Activated naive CD4-positive, alpha-beta T cell treated with anti-CD3 and anti-CD28 coated beads for 36 hours (primary cell): ENCODE measurements at places on chromosomes 6 and 20.

GRCh38 chr6:55299286-55299985 lies 27.8 kb upstream of the GFRAL start:
- H3K27me3 ChIP-seq, result no peaks in the 10 kb centered on the region
- H3K27ac ChIP-seq, result no peak overlapping the region
- H3K4me1 ChIP-seq, result no peaks in the 10 kb centered on the region
- H3K36me3 ChIP-seq, result no peaks in the 10 kb centered on the region
- no peak for DNase-seq
- H3K4me3 ChIP-seq, result no peak overlapping the region

GRCh38 chr6:106084989-106085691 lies 996 bp upstream of the PRDM1 start:
- peaks cover 48% of the 10 kb centered on the region for H3K4me1 ChIP-seq
- no peak for DNase-seq
- H3K27me3 ChIP-seq, result peaks cover 37% of the 10 kb centered on the region
- H3K36me3 ChIP-seq, result no peaks in the 10 kb centered on the region
- H3K27ac ChIP-seq, result peak overlapping the region; percentile 63

- DNase-seq, result no peak
- no peak overlapping the region for H3K27ac ChIP-seq
- no peaks in the 10 kb centered on the region for H3K27me3 ChIP-seq
- H3K4me3 ChIP-seq, result no peak overlapping the region
- H3K36me3 ChIP-seq, result no peaks in the 10 kb centered on the region
- H3K4me1 ChIP-seq, result no peaks in the 10 kb centered on the region
Measured at GRCh38 chr6:127023001-127023778, 95.3 kb upstream of the RSPO3 start.

DNA sequence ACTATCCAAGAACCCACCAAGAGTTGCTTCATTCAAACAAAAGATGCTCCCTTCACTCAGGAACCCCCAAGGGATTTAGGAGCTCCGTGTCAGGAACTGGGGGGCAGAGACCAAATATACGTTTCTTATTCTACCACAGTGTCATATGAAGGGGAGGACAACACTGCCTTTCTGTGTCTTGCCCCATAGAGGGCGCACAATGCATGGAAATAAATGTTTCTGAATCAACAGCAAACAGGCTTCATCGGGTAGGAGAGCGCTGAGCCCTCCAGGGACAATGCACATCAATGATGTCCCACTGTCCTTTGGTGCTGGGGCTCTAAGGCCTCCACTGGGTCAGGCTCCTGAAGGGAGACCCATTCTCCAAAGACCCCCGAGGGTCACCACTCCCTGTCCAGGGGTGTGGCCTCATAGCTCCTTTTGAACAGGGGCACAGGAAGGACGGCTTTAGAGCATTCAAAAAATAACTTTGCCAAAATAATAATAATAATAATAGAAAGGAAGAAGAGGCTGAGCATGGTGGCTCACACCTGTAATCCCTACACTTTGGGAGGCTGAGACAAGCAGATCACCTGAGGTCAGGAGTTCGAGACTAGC lies 31.1 kb downstream of the PLG start:
- H3K27ac ChIP-seq, result no peak overlapping the region
- no peaks in the 10 kb centered on the region for H3K4me1 ChIP-seq
- no peak overlapping the region for H3K4me3 ChIP-seq
- DNase-seq, result peak; percentile 56
- H3K36me3 ChIP-seq, result no peaks in the 10 kb centered on the region

GRCh38 chr6:156963712-156964700 lies 186.8 kb downstream of the ARID1B start:
- no peak overlapping the region for H3K27ac ChIP-seq
- no peaks in the 10 kb centered on the region for H3K27me3 ChIP-seq
- peaks cover 53% of the 10 kb centered on the region for H3K4me1 ChIP-seq
- H3K4me3 ChIP-seq, result no peak overlapping the region

DNA sequence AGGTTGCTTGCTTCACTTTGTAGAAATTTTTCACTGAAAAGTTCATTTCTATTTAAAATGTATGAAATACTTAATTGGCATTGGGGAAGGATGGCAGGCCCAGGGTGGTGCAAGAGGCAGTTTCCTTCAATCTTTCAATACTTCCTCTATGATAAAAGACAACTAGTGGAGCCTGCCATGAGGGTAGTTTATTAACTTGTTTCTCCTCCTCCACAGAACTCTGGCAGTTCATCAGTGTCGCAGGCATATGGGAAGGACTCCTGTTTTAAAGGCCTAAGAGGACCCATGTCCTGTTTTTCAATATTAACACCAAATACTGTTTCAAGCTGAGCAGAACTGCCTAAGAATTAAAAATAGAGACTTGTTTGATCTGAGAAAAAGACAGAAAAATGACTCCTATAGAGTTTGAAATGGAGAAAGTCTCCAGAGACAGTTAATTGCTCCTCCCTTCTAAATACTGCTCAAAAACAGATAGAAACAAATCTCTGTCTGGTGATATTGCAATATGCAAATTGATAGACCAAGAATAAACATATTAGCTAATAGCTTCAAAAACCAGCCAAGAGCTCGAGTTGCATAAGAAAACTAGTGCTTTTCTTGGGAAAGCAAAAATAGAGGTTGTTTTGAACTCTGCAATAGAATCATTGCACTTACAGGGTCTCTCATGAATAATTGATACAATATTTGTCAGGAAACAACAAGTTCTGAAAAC lies 665.7 kb upstream of the SLC35B3 start:
- H3K36me3 ChIP-seq, result no peaks in the 10 kb centered on the region
- H3K4me3 ChIP-seq, result no peak overlapping the region
- no peak overlapping the region for H3K27ac ChIP-seq
- no peaks in the 10 kb centered on the region for H3K27me3 ChIP-seq
- no peak for DNase-seq

DNA sequence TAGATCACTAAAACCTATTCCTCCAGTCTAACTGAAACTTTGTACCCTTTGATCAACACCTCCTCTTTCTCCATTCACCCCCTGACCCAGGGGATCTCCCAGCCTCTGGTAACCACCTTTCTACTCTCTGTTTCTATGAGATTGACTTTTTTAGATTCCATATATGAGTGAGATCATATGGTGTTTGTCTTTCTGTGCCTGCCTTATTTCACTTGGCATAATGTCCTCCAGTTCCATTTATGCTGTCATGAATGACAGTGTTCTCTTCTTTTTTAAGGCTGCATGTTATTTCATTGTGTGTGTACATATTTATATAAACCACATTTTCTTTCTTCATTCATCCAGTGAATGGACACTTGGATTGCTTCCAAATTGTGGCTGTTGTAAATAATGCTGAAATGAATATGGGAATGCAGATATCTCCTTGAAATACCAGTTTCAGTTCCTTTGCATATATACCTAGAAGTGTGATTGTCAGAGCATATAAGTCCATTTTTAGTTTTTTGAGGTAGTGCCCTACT lies 57.7 kb downstream of the DHX35 start:
- no peak overlapping the region for H3K4me3 ChIP-seq
- DNase-seq, result peak; percentile 73
- no peaks in the 10 kb centered on the region for H3K27me3 ChIP-seq
- H3K4me1 ChIP-seq, result peaks cover 40% of the 10 kb centered on the region
- peaks cover 51% of the 10 kb centered on the region for H3K36me3 ChIP-seq

DNA sequence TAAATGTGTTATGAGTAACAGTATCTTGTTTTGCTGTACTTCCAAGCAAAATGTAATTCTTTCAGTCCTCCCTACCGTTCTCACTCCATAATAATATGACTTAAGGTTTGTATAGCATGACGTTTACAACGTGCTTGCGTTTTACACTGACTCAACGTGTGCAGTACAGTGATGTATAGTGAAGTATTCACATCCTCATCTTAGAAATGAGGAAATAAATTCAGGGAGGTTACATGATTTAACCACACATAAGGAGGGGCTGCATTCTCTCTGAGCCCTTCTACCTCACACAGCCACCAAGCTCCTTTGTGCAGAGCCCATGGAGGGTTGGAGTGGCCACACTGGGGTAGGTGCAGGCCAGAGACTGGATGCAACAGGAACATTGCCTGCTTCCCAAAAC lies 164.5 kb downstream of the MTHFD1L start:
- no peaks in the 10 kb centered on the region for H3K4me1 ChIP-seq
- DNase-seq, result no peak
- H3K27ac ChIP-seq, result no peak overlapping the region
- H3K27me3 ChIP-seq, result no peaks in the 10 kb centered on the region
- no peak overlapping the region for H3K4me3 ChIP-seq

DNA sequence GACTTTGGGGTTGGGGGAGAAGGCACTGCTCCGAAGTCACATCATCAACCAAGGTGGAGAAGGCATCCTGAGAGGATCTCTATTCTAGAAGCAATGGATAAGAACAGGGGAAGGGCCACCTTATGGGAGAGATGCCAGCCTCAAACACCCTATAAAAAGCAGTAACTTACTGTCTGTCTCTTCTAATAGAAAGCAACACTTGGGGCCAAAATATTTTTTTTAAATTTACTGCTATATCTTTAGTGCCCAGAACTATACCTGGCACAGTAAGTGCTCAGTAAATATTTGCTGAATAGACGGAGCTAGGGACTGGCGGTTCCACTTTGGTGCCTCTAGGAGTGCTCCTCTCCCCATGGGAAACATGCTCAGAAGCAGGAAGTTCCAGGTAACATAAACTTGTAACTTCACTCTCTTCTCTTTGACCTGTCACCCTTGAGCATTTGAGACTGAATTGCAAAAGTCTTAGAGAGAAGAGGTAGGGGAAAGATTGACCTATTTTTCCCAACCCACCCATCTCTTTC lies 807 bp upstream of the OTOR start:
- no peak overlapping the region for H3K4me3 ChIP-seq
- H3K27ac ChIP-seq, result no peak overlapping the region
- H3K27me3 ChIP-seq, result peaks cover 6% of the 10 kb centered on the region
- peaks cover 4% of the 10 kb centered on the region for H3K4me1 ChIP-seq
- no peak for DNase-seq
- H3K36me3 ChIP-seq, result peaks cover 4% of the 10 kb centered on the region

GRCh38 chr6:13305288-13305687 lies 23.0 kb downstream of the TBC1D7 start:
- H3K4me1 ChIP-seq, result peaks cover 40% of the 10 kb centered on the region
- DNase-seq, result no peak
- no peak overlapping the region for H3K27ac ChIP-seq
- no peaks in the 10 kb centered on the region for H3K27me3 ChIP-seq

GRCh38 chr20:34907616-34908469 lies 31.4 kb downstream of the ACSS2 start:
- H3K27me3 ChIP-seq, result no peaks in the 10 kb centered on the region
- H3K4me1 ChIP-seq, result peaks cover 15% of the 10 kb centered on the region
- no peak overlapping the region for H3K27ac ChIP-seq
- no peak overlapping the region for H3K4me3 ChIP-seq
- DNase-seq, result no peak

GRCh38 chr6:43228951-43229802 lies at the start of gene DNPH1:
Gene DNPH1 (minus strand): TSS chr6:43229481. CDS start chr6:43229456, 25 bp downstream.
- H3K36me3 ChIP-seq, result peaks cover 28% of the 10 kb centered on the region
- DNase-seq, result peak; percentile 79
- H3K27ac ChIP-seq, result peak within 1 kb of the TSS; percentile 89
- H3K4me1 ChIP-seq, result peaks cover 41% of the 10 kb centered on the region
- peak within 1 kb of the TSS; percentile 90 for H3K4me3 ChIP-seq

DNA sequence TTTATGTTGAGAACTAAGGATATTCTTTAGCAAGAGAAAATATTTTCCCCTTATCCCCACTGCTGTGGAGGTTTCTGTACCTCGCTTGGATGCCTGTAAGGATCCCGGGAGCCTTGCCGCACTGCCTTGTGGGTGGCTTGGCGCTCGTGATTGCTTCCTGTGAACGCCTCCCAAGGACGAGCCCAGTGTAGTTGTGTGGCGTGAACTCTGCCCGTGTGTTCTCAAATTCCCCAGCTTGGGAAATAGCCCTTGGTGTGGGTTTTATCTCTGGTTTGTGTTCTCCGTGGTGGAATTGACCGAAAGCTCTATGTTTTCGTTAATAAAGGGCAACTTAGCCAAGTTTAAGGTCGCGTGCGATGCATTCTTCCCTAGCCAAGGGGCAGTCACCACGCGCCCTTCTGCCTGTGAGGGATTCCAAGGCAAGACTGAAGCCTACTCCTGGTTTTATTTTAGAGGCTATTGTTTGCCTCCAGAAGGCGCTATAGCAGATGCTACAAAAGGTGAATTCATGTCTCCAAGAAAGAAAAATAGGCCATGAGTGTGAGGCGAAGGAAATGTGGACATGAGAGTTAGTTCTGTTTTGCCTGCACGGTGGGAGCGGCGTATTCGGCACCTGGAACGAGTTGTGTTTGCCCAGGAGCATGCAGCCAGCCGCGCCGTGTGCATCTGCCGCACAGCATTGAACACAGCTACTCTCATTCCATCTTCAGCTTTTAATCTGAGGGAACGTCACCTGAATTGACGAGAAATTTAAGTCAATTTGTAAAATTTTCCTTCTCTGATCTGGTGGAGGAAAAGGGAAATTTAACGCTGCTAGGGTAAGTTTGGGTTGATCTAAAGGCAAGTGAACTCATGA lies 40.3 kb upstream of the IRF4 start:
- H3K27ac ChIP-seq, result no peak overlapping the region
- H3K36me3 ChIP-seq, result peaks cover 5% of the 10 kb centered on the region
- H3K4me1 ChIP-seq, result no peaks in the 10 kb centered on the region
- DNase-seq, result no peak
- no peaks in the 10 kb centered on the region for H3K27me3 ChIP-seq
- H3K4me3 ChIP-seq, result no peak overlapping the region

GRCh38 chr6:168343239-168344150 lies 23.9 kb upstream of the DACT2 start:
- no peaks in the 10 kb centered on the region for H3K36me3 ChIP-seq
- H3K4me1 ChIP-seq, result no peaks in the 10 kb centered on the region
- no peak overlapping the region for H3K27ac ChIP-seq
- no peak overlapping the region for H3K4me3 ChIP-seq
- no peak for DNase-seq
- peaks cover 25% of the 10 kb centered on the region for H3K27me3 ChIP-seq

GRCh38 chr6:143747347-143747842 lies 69.6 kb downstream of the PHACTR2 start:
- no peak for DNase-seq
- no peaks in the 10 kb centered on the region for H3K36me3 ChIP-seq
- no peaks in the 10 kb centered on the region for H3K4me1 ChIP-seq
- H3K4me3 ChIP-seq, result no peak overlapping the region

DNA sequence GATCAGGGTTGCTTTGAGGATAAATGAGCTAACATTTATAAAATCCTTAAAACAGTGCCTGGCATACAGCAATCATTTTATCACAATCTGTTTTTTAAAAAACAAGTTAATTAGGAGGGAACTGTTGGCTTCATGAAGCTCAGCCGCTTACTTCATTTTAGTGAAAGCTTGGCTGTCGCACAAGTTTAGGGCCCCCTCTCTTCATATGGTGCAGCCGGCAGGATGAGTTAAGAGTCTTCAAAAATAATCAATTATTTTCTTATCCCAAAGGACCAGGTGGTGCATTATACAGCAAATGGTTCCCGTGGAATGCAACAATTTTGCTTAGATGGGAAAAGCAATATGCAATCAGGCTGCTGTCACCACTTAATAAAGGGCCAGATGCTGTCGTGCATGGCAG lies 57.4 kb upstream of the PROKR2 start:
- no peak overlapping the region for H3K27ac ChIP-seq
- no peak overlapping the region for H3K4me3 ChIP-seq
- DNase-seq, result no peak
- no peaks in the 10 kb centered on the region for H3K4me1 ChIP-seq
- no peaks in the 10 kb centered on the region for H3K36me3 ChIP-seq
